ENCODE measurements at places on chromosomes 13 and 19.
A peak's percentile ranks its signal among the peaks of the same experiment; 100 is the strongest.

GRCh38 chr13:59531571-59532091, 632.1 kb downstream of the DIAPH3 start:
- DNase-seq: peak; percentile 20

DNA sequence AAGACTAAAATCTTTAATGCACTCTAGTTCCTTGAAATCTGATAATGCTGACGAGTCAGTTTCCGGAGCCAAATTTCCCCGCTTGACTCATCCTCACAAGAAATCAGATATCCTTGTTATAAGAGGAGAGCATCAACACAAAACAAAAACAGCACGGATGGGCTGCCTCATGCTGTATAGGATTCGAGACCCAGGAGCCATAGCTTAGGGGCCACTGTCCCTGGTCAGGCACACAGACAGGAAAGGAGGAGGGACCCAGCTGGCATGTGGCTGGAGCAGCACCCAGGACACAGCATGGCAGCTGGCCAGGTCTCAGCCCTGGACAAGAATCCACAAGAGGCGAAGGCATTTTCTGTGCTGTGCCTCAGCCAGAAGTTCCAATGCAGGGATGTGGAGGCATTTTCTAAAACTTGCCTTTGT, 110.2 kb upstream of the SPATA13 start:
- DNase-seq: no peak

DNA sequence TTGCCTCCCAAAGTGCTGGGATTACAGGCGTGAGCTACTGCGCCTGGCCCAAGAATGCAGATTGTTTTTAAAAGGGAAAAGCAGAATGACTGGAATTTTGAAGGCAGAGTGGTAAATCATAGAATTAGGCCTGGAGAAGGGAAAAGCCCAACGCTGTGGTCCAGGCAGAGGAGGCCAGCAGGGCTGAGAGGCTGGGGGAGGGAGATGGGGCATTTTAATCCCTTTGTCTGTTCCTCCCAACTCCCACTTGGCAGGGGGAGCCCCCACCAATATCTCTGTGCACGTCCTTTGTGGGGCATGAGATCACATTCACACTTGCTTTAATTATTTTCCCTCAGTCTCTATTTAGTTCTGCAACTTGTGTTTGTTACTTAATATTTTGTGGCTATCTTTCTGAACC, 54.4 kb upstream of the RANBP3 start:
- peak; percentile 1 for DNase-seq

DNA sequence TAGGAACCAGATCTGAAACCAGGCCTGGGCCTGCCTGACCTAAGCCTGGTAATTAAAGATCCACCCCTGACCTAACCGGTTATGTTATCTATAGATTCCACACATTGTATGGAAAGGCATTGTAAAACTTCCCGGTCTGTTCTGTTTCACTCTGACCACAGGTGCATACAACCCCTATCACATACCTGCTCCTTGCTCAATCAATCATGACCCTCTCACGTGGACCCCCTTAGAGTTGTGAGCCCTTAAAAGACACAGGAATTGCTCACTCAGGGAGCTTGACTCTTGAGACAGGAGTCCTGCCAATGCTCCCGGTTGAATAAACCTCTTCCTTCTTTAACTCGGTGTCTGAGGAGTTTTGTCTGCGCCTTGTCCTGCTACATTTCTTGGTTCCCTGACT, 27.3 kb upstream of the ZNF562 start:
- DNase-seq: no peak

DNA sequence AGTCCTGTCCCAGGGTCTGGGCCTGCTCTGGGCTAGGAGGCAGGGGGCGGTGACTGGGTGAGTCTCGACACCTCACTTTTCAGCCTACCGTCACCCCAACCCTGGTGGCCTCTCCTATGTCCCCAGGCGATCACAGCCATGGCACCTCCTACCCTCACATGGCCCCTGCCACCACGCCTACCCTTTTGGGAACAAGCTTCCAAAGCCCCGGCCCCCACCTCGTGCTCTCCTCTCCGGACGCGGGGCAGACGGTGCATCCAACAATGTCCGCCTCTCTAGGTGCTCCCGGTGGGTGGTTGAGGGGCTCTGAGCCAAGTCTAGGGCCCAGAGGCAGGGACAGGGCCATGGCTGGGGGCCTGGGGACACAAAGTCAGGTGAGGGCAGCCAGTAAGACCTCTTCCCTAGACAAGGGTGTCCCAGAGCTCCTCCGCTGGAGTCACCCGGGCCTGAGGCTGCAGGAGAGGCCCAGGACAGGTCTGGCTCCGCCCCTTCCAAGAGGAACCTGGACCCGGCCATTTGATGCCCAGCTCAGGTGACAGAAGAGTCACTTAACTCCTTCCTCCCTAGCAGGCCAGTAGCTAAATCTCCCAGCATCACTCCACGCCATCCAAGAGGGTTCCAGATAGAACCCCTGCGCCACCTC, at the start of gene SYNE4:
SYNE4 (minus strand) TSS at position 478 of the 643 bp plus-strand sequence; CDS start at position 346, 132 bp downstream.
- no peak for DNase-seq

DNA sequence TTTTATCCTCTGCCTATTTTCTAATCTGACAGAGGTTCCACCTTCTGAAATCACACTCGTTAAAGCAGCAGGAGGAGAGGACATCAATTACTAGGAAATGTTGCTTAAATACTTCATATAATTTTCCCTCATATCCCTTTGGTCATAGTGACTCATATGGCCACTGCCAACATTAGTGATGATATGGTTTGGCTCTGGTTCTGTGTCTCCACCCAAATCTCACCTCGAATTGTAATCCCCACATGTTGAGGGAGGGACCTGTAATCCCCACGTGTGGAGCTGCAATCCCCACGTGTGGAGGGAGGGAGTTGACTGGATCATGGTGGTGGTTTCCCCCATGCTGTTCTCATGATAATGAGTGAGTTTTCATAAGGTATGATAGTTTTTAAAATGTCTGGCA, 618.4 kb upstream of the SLITRK5 start:
- DNase-seq: no peak

GRCh38 chr13:59416561-59416960, 747.2 kb downstream of the DIAPH3 start:
- DNase-seq: no peak

GRCh38 chr19:12465211-12465610, 19.4 kb downstream of the ZNF709 start:
- DNase-seq: no peak

- DNase-seq: no peak
These were observed 4.0 kb downstream of the PNKP start for GRCh38 chr19:49863254-49863934.

DNA sequence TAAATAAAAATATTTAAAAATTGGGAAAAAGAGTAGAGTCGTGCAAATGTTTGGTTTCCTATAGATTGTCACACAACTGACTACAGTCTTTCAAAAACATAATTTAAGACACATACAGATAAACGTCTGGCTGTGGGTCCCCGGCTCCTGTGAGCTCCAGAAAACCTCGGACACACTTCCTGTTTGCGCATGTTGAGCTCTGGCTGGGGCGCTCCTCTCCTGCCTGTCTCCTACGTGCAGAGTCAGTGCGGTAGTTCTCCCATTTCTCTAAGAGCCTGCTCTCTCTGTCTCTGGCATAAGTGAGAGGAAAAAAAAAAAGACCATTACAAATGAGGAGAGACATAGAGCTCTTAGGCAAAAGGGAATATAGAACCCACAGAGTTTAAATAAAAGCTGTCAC, 128.2 kb upstream of the OBI1 start:
- DNase-seq: no peak

DNA sequence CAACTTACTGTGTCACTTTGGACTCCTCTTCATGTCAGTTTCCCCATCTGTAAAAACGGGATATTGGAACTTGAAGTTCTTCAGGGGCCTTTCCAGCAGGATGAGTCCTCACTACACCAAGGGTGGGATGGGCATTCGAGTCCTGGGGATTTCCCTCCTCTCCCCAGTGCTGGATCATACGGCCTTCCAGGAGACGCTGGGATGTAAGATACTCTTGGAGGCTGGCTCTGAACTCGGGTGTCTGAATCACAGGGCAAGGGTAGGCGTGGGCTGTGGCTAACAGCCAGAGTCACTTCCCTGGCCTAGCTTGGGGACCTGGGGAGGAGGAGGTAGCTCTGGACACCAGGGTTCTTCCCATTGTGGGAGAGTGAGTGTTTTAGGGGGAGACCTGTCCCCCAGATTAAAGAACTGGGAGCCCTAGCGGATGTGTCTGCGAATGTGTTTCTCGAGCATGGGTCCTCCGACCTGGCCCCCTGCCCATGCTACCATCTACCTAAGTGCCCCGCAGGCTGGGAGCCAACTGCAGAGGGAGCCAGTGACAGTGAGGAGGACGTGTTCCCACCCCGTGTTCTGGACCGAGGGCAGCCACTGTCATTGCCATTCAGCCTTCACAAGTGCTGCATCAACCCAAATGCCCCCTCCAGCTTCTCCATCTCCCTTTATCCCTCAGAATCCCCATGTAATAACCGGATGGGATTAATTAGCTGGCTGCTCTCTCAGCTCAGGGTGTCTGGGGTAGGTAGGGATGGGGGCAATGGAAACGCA, 2.4 kb upstream of the CYTH2 start:
- DNase-seq: no peak

DNA sequence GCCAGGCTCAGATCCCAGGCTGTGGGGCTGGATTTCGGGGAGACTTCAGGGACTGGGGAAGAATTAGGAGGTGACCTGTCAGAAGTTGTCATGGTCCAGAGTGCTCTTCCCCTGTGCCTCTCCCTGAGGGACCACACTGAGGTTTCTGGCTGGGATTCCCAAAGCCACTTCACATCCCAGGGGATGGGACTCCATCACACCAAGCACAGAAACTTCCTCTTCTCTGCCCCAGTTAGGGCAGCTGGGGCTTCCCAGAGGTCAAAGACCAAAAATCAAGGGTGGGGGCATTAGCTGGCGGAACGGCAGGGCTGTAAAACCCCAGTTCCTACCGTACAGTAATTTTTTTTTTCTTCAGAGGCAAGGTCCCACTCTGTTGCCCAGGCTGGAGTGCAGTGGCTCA, 7.4 kb downstream of the FCER2 start:
- no peak for DNase-seq

DNA sequence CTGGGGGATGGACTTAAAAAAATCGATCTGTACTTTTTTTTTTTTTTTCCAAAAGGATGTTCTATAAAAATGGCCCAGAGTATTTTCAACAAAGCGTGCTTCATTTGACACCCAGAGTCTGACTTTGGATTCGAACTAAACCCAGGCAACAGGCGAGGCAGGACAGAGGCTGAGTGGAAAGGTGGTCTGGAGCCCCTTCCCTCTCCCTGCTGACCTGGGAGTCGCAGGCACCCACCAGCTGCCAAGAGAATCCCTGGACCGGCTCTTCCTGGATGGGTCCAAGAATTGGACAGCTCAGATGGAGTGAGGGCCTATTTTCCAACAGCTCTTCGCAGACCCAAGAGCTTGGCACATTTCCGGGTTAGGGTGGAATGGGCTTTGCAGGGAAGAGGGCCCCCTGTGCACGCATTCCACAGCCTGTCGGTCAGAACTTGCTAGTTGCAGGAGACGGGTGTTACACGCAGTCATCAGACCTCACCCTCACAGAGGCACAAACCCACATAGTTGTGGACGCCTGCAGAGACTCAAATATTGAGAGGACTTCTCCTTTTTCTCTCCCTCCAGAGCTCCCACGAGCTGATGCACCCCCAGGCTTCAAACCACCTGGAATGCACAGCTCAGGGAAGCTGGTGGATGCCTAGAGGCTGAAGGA, 15.2 kb downstream of the KCTD15 start:
- DNase-seq: no peak

DNA sequence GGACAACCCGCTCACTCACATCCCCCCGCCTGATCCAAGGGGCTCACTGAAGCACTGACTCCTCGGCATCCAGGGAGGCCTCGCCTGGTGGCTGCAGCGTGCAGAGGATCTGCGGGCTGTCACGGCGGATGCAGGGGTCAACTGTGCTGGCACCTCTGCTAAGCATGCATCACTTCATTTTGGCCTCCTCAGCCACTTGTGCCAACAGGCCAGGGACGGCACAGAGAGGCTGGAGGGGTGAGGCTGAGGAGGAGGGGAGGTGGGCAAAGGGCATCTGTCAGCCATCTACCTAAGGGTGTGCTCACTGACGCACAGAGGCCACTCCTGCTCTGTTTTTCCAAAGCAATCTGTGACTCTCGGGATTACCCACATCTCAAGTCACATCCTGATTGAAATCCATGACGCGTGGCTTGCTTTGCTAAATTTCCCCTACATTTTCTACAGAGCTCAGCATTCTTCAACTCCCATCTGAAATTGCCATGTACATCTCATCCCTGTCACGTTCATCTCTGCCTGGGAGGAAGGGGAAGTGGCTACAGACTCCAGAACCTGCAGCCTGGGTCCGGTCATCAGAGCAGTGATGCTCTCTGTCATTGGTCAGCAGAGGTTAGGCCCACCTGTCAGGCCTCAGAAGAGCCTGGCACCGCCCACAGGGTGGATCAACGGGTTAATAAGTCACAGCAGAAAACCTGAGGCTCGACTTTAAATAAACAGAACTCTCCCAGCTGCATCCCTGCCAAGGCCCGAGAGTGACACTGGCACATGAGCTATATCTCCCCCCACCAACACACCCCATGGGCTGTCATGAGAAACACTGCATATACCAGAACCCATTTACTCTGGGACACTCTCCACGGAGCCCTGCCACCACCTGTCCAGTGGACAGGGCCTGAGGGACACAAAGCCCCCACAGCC, 17.6 kb downstream of the ELL start:
- DNase-seq: no peak
